ENCODE measurements at places on chromosomes 2 and 18.

- no peak for DNase-seq
Measured at GRCh38 chr2:82652117-82652516, 1807.0 kb downstream of the SUCLG1 start.

- DNase-seq, result no peak
Measured at GRCh38 chr2:140154271-140154670, 1374.1 kb upstream of the NXPH2 start.

DNA sequence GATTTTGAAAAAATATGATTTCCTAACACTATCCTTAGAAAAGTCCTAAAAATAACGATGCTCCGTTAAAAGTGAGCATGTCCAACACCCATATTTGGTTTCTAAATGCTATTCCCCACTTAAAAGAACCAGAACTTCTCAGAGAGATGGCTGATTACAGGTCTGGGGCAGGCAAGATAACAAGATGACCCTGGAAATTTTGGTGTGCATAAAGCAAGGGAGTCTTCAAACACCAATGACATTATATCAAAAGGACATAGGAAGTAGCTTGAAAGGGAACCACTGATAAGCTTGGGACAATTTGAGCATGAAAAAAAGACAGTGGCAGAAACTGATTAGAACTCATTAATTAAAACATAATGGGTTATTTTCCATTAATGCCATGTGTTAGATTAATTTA, 17.9 kb downstream of the STK17B start:
- DNase-seq, result no peak

- no peak for DNase-seq
Measured at GRCh38 chr2:200041639-200042038, 86.3 kb downstream of the MAIP1 start.

All from activated naive CD4-positive, alpha-beta T cell treated with anti-CD3 and anti-CD28 coated beads, Interleukin-2, amount 50 U/mL, for 16 hours (primary cell).